ENCODE measurements at places on chromosomes 12 and 14.
A peak's percentile ranks its signal among the peaks of the same experiment; 100 is the strongest.

DNA sequence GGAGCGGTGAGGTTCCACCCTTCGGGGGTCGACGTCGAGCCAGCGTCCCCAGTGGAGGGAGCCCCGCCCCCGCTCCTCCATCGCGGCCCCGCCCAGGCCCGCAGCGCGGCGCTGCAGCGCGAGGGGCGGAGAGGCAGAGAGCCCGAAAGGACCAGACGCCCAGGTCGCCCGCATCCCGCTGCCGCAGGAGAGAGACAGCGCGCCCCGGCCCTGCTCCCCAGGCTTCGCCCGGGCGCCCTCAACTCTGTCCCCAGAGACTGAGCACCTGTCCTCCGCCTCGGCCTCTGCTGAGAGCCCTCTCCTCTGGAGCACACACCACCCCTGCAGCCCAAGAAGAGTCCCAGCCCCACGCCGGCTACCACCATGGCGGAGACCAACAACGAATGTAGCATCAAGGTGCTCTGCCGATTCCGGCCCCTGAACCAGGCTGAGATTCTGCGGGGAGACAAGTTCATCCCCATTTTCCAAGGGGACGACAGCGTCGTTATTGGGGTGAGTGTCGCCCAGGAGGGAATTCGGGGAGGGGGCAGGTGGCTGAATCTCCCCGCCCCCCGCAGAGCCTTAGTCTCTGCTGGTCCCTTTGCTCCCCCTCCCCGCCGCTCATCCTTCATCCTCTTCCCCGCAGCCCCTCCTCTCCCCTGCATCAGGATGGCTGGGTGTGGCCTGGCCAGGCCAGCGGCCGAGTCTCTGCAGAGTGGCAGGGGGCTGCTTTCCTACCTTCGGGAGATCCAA is at the start of gene KIF5A:
TSS of gene KIF5A (plus strand) at position 136 of the 732 bp plus-strand sequence. CDS start at position 364, 228 bp downstream.
- H3K4me1 ChIP-seq, result peaks cover 62% of the 10 kb centered on the region
- H3K27me3 ChIP-seq, result peaks cover 56% of the 10 kb centered on the region
- no peaks in the 10 kb centered on the region for H3K36me3 ChIP-seq
- no peak within 1 kb of the TSS for H3K27ac ChIP-seq
- DNase-seq, result peak; percentile 79
- peak within 1 kb of the TSS; percentile 75 for H3K4me3 ChIP-seq

- H3K27me3 ChIP-seq, result peaks cover 5% of the 10 kb centered on the region
- DNase-seq, result no peak
- H3K4me1 ChIP-seq, result peaks cover 39% of the 10 kb centered on the region
- peaks cover 33% of the 10 kb centered on the region for H3K36me3 ChIP-seq
- no peak overlapping the region for H3K27ac ChIP-seq
- no peak overlapping the region for H3K4me3 ChIP-seq
These were observed 1.7 kb upstream of the GPD1 start for GRCh38 chr12:50102131-50102531.

DNA sequence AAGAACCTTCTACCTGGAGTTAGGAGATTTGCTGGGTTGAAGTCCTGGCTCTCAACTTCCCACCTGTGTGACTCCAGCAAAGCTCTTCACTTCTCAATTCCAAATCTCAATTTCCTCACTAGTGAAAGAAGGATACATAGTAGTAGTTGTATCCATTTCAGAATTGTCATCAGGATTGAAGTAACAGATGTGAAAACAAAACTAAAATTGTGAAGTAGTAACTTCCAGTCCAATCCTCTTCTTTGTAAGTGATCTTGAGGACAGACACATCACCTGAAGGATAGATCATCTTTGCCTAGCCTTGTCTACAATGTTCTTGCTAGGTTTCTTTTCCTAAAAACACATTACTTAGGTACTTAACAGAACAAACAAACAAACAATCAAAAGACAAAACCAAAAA is 1.2 kb upstream of the LRRK2 start:
- H3K4me3 ChIP-seq, result peak overlapping the region; percentile 70
- H3K36me3 ChIP-seq, result no peaks in the 10 kb centered on the region
- H3K27me3 ChIP-seq, result peaks cover 55% of the 10 kb centered on the region
- DNase-seq, result no peak
- H3K4me1 ChIP-seq, result peaks cover 10% of the 10 kb centered on the region

DNA sequence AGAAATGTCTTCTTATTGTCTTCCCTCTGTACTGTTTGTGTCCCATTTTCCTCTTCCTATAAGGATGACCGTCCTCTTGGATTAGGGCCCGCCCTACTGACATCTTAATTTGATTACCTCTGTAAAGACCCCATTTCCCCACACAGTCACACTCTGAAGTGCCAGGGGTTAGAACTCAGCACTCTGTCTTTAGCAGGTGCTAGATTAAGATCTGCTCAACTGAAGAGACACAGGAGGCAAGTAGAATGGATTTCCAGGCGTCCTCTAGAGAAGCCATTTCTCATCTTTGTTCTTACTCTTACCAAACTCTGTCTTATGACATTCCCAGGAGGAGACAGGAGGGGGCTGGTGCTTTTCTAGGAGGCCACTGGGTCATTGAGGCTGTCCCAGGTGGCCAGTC is 50.8 kb downstream of the VCPKMT start:
- H3K4me1 ChIP-seq, result peaks cover 42% of the 10 kb centered on the region
- DNase-seq, result no peak
- no peak overlapping the region for H3K4me3 ChIP-seq
- H3K27me3 ChIP-seq, result peaks cover 9% of the 10 kb centered on the region
- no peaks in the 10 kb centered on the region for H3K36me3 ChIP-seq

GRCh38 chr12:52255926-52256583 is 18.4 kb upstream of the KRT86 start:
- H3K4me3 ChIP-seq, result no peak overlapping the region
- peaks cover 2% of the 10 kb centered on the region for H3K36me3 ChIP-seq
- DNase-seq, result no peak

DNA sequence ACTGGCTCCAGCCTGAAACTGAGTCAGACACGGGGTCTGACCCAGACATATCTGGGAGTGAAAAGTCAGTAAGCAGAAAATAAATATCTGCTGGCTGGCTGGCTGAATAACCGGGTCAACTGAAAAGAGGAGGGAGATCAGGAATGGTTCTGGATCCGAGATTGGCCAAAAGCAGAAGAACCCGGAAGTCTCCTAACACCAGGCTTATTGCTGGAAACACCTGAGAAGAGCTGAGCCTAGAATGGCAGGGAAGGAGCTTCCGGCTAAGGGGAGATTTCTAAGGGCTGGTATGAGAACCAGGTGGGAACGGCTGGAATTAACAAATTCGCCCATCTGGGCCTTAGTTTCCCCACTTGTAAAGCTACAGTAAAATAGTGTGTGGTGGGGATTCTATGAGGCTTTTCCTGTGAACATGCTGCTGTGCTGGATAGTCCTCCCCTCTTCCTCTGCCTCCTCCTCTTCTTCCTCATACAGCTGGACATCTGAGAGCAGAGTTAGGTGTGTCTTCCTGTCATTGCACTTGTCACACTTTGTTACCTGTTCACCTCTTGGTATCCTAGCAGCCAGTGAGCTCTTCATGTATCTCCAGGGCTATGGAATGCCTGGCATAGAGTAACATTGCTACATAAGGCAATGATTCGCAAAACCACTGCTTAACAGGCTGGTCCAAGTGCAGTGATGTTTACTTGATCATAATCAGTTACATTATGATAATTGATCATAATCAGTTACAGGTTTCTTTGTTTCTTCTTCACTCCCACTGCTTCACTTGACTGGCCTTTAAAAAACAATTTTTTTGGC is 2.0 kb upstream of the SHMT2 start:
- H3K4me1 ChIP-seq, result peaks cover 93% of the 10 kb centered on the region
- H3K27ac ChIP-seq, result no peak overlapping the region
- peak overlapping the region; percentile 77 for H3K4me3 ChIP-seq
- H3K27me3 ChIP-seq, result peaks cover 40% of the 10 kb centered on the region
- peaks cover 11% of the 10 kb centered on the region for H3K36me3 ChIP-seq

DNA sequence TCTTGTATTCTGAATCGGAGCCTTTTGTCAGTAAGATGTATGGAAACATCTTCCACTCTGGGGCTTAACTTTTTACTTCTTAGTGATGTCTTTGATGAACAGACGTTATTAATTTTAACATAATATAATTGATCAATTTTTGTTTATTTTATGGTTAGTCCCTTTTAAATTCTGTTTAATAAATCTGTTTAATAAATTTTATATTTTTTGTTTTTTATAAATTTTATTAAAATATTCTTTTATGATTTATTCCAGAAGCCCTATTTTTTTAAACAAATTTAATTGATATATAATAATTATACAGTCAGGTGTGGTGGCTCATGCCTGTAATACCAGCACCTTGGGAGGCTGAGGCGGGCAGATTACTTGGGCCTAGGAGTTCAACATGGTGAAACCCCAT is 235.1 kb downstream of the AEBP2 start:
- H3K36me3 ChIP-seq, result peaks cover 4% of the 10 kb centered on the region
- H3K27me3 ChIP-seq, result no peaks in the 10 kb centered on the region
- DNase-seq, result no peak
- no peak overlapping the region for H3K4me3 ChIP-seq
- no peak overlapping the region for H3K27ac ChIP-seq

- H3K36me3 ChIP-seq, result peaks cover 63% of the 10 kb centered on the region
- no peaks in the 10 kb centered on the region for H3K27me3 ChIP-seq
- no peaks in the 10 kb centered on the region for H3K4me1 ChIP-seq
These were observed 81.8 kb downstream of the SLC38A1 start for GRCh38 chr12:46187023-46187422.

DNA sequence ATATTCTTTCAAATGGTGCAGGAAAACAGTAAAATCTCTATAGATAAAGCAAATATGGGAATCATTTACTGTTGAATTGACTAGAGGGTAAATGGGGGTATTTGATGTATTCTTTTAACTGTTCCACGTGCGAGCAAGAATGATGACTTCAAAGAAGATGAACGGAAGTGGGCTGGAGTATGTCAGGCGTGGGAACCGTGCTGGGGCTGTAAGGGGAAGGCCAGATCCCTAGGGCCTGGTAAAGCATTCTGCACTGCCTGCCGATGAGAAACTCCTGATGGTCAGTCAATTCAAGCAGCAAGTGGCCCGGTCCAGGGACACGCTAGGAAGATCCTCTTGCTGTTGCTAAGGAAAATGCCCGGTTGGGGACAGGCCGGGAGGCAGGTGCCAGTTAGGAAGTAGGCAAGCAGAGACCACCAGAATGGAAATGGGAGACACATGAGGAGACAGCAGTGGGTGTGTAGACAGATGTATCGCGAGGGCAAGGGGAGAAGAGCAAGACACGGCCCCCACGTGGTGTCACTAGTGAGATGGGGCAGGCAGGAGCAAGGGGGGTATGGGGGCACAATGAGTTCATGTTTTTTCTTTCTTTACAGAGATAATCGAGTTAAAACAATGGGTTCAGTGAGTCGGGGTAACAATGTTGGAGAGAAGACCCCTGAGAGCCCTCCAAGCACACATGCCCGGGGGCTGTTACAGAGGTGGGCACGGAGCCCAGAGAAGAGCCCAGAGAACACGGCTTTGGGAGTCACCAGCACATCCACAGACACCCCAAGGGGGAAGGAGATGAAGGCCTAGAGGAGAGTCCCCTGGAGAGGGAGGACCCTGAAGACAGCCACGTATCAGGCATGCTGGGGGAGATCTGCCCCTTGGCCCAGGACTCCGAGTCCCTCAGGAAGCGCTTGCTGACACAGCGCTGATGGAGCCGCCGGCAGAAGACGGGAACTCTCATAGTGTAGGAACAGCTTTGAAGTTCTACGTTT is 37.2 kb downstream of the FBXO21 start:
- DNase-seq, result peak; percentile 12
- H3K27ac ChIP-seq, result peak overlapping the region; percentile 23
- H3K4me1 ChIP-seq, result peaks cover 35% of the 10 kb centered on the region
- H3K36me3 ChIP-seq, result peaks cover 83% of the 10 kb centered on the region
- H3K4me3 ChIP-seq, result no peak overlapping the region
